ENCODE measurements at places on chromosomes 2 and 18.

GRCh38 chr2:100411841-100412292 lies 5.6 kb downstream of the CHST10 start:
- DNase-seq = no peak

DNA sequence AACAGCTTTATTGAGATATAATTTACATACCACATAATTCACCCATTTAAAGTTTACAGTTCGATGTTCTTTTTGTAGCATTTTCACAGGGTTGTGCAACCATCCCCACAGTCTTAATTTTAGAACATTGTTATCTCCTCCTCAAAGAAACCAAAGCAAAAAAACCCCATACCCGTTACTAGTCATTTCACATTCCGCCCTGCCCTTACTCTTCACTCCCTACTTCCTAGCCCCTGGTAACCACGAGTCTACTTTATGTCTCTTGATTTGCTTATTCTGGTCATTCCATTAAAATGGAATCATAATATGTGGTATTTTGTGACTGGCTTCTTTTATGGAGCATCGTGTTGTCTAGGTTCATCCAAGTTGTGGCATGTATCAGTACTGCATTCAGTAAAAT lies 137.7 kb downstream of the TANC1 start:
- no peak for DNase-seq

GRCh38 chr2:156511122-156511521 lies 74.9 kb downstream of the GPD2 start:
- DNase-seq = no peak

DNA sequence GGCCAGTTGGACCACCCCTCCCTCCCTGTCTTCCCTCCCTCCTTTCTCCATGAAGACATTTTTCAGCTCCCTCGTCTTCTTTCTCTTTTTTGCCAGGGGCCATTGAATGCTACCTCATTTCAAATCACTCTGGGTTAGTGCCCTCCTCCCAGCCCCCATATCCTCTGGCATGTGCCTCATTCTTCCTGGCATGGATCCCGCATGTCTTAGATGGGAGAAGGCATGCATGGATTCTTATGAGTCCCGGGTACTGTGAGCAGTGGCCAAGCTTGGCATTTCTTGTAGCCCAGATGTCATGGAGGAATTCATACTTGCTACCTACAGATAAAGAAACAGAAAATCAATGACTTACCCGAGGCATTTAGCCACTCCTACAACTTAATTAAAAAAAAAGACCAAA lies 9.0 kb upstream of the HAAO start:
- DNase-seq = no peak

- DNase-seq = no peak
These were observed 307.3 kb upstream of the CNTNAP5 start for GRCh38 chr2:123717636-123718334.

GRCh38 chr18:33034212-33034611 lies 261.4 kb upstream of the KLHL14 start:
- no peak for DNase-seq

- DNase-seq = no peak
These were observed 21.3 kb downstream of the WDSUB1 start for GRCh38 chr2:159265171-159265576.

DNA sequence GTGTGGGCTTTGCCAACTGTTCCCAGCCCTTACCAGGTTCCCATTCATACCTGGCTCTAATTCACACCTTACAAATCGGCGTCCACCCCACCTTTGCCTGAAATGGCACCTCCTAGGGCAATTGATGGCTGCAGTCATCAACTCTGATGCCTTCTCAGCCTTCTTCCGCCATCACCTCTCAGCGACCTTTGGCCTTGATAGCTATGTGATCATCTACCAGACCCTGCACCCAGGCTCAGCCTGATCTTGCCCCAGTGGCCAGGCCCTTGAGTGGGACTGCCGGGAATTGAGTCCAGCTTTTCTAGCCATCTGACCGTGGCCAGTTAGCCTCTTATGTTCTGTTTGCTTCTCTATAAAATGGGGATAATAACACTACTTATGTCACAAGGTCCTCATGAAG lies 32.5 kb downstream of the PSD4 start:
- DNase-seq = no peak

GRCh38 chr2:133599211-133599803 lies 31.0 kb upstream of the NCKAP5 start:
- no peak for DNase-seq

DNA sequence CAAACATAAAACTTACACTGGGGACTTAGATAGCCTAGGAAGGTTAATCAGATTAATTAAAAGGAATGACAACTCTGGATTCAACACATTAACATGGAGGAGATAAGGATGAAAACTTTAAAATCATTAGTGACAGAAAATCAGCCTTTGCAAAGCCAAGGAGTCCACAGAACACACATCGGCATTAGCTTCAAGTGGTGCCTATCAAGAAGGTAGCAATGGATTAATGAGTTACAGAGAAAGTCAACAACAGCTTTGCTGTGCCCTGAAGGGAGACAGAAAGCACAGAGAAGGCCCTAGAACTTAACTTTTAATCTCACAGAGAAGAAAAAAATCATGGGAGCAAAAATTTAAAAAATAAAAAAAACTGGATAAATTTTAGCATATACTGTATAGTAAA lies 88.6 kb downstream of the KCNH7 start:
- DNase-seq = no peak

DNA sequence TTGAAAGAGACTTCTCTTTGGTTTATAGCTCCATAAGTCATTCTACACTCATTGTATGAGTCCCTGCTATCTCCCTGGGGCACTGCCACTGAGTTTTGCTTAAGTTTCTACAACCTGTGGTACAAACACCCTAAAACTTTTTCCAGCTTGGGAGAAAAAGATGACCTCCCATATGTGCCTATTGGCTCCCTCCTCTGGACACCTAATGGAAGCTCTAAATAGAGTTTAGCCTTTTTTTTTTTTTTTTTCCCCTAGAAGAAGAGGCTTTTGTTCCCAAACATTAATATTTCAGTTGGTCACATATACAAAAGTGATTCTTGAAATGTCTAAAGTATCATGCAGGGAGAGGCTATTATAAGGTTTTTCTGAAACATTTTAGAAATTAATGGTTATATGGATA lies 547.2 kb upstream of the TMEFF2 start:
- no peak for DNase-seq

DNA sequence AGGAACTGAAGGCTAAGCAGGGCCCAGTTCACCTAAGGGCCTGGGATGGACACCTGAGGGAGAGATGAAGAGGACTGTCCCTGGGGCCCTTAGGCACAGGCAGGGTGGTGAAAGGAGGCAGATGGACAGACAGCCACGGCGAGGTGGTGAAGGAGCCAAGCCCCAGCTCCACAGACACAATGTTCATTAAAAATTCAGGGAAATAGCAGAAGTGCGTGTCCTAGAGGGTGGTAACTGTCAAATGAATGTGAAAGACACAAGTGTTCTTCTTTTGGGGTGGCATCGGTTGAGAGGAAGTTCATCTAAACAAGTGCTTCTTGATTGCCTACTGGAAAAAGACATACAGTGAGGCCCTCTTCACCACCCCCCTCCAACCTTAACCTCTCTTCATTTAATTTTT lies 76.2 kb upstream of the SIX2 start:
- DNase-seq = no peak
